ENCODE measurements at places on chromosomes 11 and 22.

- no peak for DNase-seq
These were observed 6.9 kb upstream of the CATSPER1 start for GRCh38 chr11:66032957-66033735.

DNA sequence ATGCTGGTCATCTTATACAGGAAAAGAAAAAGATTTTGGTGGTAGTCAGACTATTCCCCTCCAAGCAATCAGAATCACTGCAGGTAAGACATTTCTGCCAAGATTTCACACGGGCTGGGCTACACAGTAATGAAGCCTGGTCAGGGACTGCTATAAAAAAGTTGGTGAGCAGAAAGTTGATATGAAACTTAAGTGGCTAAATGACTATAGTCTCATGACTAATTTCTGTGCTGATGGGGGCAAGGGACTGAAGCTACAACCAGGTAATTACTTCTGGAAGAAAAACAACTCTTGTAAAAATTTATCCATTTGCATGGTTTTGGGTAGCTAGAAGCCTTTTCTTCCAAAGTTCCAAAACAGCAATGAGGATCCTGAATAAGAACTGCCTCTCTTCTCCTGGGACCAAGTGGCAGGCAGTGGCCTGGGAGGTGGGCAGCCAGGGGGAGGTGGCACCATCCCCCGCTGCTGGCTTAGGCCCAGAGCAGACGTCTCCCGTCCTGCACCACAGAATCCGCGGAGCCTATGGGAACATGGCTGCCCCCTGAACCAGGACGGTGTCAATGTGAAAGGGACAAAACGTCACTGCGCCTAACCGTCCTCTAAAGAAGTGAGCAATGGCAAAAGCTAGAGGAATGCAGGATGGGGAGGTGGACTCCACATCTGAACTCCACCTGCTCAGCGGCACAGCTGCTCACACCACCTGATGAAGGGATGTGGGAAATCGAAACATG, 122.6 kb upstream of the LMO1 start:
- DNase-seq = no peak

DNA sequence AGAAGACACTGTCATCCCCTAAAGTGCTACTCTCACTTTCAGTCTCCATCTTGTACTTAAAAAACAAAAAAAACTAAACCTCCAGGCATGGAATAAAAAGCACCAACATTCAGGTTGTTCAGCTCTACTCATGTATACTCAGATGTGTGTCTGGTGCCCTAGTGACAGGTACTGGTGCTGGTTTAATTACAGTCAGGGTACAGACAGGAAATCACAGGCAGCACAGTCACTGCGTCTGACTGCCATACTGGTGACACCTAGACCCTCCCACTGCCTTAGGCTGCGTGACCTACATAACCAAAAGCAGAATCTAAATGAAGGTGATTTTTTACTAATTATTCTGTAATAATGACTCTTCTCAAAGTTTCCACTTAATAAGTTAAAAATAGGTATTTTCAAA, at the start of gene ARHGAP32:
Gene ARHGAP32 (minus strand): TSS at position 176 of the 400 bp plus-strand sequence. CDS start 127 bp downstream, at position 49.
- no peak for DNase-seq

DNA sequence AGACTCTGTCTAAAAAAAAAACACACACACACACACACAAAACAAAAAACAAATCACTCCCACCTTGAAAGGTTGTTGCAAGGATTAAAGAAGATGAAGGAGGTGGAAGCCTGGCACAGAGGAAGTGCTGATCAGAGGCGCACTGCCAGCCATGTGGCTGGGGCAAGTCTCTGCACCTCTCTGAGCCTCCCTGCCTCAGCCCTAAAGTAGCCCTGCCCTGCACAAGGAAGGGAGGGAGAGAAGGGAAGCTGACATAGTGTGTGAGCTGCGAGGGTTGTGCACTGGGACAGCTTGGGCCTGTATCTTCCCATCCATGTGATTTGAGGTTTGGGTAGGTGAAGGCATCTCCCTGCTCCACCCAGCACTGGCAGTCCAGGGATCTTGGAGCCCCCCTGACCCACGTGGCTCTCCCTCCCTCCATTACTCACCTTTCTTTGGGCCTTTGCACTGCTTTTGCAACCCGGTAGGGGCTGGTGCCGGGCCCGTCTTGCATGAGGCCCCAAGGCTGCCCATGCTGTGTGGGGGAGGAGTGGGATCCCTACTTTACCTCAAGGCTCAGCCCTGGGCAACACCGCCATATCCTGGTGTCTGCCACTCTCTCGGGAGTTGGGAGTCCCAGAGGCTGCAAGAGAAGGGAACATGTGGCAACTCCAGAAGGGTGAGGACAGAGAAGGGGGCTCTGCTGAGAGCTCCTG, 30.5 kb downstream of the IFT27 start:
- no peak for DNase-seq

- DNase-seq = no peak
These were observed 18.5 kb downstream of the CD5 start for GRCh38 chr11:61120706-61121191.
